ENCODE measurements at places on chromosomes 7 and 10. TPM values are rescaled to one million over a fixed set of nuclear protein-coding genes. Genes with fewer than 3 reads are reported as not detected.
A peak's percentile ranks its signal among the peaks of the same experiment; 100 is the strongest.

PDZD7 gene
- total RNA-seq: 0.21 TPM

GRCh38 chr10:90775351-90776028, 82.3 kb downstream of the HTR7 start:
- DNase-seq: no peak

ZNF789 gene
- total RNA-seq: 22.2 TPM

- no peak for DNase-seq
These were observed 44.2 kb downstream of the PDLIM1 start for GRCh38 chr10:95246582-95247051.

C7orf57 gene
- 0.21 TPM for total RNA-seq

PTPRZ1 gene
- total RNA-seq: 13.9 TPM

- DNase-seq: no peak
These were observed 55.3 kb downstream of the ADCYAP1R1 start for GRCh38 chr7:31107106-31108090.

GRCh38 chr7:67438913-67439505, 442.4 kb downstream of the TYW1 start:
- DNase-seq: no peak

GRCh38 chr10:24802378-24802777, 78.7 kb upstream of the ARHGAP21 start:
- DNase-seq: no peak

GRCh38 chr7:44622342-44623151, 16.1 kb downstream of the OGDH start:
- DNase-seq: no peak

GRCh38 chr10:97497572-97498075, 598 bp downstream of the MMS19 start:
- peak; percentile 15 for DNase-seq

- peak; percentile 80 for DNase-seq
These were observed at the start of gene PANK1 for GRCh38 chr10:89644967-89645741. PANK1 (minus strand) TSS chr10:89645242; CDS start chr10:89644891, 351 bp downstream.

DNA sequence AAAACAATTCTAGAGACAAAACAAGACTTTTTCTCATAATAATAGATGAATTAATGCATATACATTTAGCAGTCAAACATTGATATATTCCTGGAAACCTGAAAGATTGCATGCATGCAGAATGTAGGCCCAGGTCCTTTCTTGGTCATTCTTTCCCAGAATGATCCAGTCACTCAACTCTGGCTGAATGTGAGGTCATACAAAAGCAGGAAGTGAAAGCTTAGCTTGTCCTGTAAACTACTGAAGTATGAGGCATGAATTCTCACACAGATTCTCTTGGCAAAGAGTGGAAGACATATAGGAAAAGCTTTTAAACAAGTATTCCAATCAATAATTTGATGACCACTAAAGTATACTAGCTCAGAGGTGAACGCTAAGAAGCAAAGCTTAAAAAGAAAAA, 253.9 kb downstream of the PPP1R3A start:
- no peak for DNase-seq

DNA sequence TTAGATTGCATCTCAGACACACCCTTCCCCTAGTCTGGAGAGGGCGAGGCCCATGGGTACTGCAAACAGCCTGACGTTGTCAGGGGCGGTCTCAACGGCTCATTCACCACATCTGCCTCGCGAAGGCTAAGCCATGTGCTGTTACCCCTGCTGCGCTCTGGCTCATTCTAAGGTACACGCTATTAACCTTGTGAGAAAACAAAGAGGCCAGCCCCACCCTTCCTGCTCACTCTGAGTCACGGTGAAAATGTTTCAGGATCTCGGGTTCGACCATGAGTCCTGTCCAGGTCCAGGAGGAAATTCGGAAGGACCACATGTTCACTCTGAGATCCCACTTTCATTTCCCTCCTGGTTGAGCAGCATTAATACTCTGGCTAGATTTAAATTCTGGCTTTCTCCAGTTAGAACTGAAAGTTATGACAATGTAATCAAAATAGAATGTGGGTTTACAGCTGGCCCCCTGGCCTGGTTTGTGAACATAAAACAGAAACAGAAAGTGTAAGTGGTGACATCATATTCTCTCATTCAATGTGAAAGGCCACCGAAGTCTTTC, 55.2 kb downstream of the EGFR start:
- DNase-seq: no peak

DNA sequence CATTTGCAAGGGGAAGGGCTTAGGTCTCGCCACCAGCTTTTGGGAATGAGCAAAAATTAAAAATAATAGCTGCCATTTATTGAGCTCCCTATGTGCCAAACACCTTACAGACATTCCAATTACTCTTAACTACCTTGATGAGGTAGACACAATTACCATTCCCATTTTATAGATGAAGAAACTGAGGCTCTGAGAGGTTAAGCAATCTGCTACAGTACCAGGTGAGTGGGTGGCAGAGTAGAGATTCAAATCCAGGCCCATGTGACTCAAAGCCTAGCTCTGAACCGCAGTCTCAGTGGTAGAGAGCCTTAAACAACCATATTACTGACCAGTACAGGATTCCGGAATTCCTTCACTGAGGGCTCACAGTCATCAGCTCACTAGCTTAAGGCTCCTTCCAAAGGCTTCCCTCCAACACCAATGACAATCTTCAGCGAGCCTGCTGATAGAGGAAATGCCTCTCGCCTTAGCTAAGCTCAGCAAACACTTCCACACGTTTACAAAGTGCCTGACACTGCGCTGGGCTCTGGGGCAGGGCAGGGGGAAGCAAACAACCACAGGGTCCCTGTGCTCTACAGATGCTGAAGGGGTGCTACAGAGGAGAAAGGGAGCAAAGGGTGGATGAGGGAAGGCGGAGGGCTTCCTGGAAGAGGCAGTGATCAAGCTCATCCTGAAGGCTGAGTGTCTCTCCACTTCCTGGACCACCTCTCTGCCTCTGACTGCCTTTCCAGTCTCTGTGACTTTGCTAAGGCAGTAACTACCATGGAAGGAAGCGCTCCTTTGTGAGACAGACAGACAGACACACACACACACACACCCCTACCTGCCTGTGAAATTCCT, 7.4 kb downstream of the LRRC20 start:
- no peak for DNase-seq

- DNase-seq: no peak
These were observed 175.5 kb upstream of the ITGB1 start for GRCh38 chr10:33133557-33133956.

GRCh38 chr7:33917661-33918060, 12.3 kb downstream of the BMPER start:
- no peak for DNase-seq

GATAD1 gene
- total RNA-seq: 64.0 TPM

DNA sequence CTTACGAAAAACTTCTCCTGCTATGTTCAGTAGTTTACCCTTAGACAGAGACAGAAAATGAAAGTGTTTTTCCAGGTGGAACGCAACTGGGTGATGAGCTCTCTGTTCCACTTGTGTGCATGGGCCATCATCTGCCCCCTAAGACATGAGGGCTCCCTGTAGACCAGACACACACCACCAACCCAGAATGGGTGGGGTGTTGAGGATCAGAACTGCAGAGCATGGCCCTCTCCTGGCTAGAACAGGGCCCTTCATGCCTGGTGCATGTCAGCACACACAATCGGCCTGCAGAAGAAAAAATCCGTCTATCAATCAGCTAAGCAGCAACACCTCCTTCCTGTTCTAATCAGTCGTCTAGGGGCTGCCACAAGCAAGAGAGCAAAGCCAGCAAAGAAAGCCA, 186.2 kb upstream of the INHBA start:
- no peak for DNase-seq

- no peak for DNase-seq
These were observed 80.3 kb upstream of the MTPN start for GRCh38 chr7:136057509-136057908.

GRM8 gene
- 0.48 TPM for total RNA-seq

DNA sequence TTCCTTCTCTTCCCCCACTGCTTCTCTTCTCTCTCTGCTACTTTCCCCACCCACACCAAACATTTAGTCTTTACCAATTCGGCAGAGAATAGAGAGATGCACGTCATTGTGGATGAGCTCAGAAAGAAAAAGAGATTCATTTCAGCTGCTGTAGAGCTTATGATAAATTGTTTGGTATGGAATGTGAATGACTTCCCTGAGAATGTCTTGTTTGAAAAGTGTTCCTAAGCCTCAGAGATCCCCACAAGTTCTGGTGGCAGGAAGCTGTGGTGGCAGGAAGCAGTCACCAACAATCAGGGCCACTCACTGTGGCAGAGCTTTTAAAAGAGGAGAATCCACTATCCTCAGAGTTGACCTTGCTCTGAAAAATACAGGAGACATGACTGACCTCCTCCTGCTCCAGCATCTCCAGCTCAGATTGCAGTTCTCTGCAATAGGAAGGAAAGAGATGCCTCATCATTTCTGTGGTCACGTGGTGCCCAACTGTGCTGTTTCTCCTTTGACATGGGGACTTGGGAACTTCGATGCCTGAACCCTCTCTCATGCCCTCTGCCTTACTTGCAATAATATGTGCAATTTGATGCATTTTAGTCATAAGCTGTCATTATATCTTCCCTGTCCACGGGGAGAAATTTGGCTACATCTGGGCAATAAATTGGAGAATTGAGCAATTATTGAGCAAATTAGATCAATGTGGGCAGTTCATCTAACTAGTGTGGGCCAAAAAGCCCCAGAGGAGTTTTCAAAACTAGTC, 76.5 kb downstream of the BMPER start:
- DNase-seq: no peak

DNA sequence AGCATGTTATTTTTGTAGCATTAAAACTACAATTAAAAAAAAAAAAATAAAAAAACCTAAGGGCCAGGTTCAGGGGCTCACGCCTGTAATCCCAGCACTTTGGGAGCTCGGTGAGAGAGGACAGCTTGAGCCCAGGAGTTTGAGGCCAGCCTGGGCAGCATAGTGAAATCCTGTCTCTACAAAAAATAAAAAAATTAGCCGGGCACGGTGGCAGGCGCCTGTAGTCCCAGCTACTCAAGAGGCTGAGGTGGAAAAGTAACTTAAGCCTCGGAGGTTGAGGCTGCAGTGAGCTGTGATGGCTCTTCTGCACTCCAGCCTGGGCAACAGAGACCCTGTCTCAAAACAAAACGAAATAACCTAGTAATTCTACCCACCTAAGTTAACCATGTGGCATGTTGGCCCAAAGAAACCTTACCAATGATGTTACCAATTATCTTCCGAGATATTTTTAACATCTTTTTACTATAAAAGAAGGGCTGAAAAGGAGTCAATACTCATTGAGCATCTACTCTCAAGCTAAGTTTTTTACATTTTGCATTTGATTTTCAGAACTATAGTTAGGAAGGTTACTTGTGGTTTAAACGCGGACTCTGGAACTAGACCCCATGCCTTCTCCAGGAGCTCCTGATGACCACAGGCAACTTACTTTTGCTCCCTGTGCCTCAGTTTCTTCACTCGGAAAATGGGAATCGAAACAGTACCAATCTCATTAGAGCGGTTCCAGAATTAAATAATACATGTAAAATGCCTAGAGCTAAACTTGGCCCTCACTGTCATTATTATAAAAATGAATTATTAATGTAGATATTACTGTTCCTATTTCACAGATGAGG, 1.4 kb downstream of the ITGB1 start:
- DNase-seq: no peak

DNA sequence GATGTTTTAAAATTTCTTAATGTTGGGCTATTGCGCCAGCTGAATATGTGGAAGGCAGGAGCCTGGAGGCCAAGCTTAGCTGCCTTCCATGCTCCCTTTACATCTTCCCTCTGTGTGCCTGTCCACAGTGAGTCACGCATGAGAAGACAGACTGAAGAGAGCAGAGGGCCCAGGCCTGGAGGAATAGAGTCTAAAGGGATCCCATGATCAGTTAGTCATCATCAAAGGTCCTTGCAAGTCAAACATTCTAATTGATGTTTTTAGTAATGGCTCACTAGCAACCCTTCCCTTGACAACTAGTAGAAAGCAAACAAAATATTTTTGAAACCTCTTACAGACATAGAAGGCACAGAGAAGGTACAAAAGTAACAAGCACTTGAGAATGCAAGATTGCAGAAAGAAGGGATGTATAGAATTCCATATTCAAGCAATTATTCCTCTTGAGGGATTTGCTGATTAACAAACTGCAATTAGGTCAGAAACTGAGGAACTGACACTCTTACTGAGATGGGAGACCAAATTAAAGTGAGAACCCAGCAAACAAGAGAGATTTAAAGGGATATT, 30.7 kb upstream of the APBB1IP start:
- DNase-seq: no peak

ZRANB1 gene
- 53.0 TPM for total RNA-seq

DNA sequence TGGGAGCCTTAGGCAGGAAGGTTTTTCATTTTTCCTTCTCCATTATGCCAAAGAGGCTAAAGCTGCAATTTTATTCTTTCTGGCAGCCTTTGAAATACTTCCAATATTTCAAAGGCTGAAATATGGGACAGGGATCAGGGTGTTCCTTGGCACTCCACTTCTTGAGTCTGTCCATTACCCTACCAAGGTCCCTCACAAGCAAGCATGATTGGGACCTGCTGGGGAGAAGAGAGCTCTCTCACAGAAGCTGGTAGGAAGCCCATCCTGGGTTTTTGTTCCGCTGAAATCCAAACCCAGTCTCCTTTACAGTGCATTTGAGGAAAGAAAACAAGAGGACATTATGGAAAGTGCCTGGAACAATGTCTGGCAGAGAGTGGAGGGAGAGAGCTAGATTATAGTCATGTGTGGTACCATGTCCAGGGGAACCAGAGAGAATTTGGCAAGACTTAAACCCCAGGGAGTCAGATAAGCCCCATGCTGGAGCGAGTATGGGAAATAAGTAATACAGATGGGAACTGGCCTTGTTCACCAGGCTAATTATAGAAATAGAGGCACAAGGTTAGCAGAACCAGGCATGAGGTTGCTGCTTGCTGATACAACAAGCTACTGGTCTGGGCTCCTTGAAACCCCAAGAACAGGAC, 104.7 kb downstream of the LSM5 start:
- no peak for DNase-seq

ZKSCAN5 gene
- 14.6 TPM for total RNA-seq

- no peak for DNase-seq
These were observed 237.1 kb upstream of the FAM3C start for GRCh38 chr7:121633186-121633585.

CCDC7 gene
- total RNA-seq: 109 TPM
